Fibroblast of skin of abdomen (primary cell): ENCODE measurements at places on chromosomes 6 and 20.

GRCh38 chr6:84775751-84776150 lies 11.4 kb upstream of the TBX18 start:
- no peak for DNase-seq

DNA sequence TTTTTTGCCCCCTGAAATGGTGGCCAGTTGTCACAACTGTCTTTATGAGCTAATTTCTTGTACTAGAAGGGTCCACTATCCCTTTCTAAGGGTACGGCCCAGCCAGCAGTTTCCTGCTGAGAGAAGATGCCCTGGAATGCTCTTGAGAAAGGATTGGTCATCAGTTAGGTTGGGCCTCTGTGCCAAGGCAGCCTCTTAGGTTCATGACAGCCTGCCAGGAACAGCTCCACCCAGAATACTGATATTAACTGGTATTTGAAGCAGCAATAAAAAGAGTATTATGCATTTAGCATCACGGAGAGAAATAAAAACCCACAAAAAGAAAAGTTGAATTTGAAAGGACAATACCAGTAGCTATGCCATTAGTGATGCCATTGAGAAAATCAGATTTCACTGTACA lies 9.0 kb upstream of the HINT3 start:
- no peak for DNase-seq

- no peak for DNase-seq
Observed at GRCh38 chr20:288956-289692, 1.4 kb downstream of the C20orf96 start.

DNA sequence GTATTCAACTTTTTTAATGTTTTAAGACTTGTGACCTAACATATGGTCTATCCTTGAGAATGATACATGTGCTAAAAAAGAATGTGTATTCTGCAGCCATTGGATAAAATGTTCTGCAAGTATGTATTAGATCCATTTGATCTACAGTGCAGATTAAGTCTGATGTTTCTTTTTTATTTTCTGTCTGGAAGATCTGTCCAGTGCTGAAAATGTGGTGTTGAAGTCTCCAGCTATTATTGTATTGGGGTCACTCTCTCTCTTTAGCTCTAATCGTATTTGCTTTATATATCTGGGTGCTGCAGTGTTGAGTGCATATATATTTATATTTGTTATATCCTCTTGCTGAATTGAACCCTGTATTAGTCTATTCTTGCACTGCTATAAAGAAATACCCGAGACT lies 44.2 kb upstream of the TRIM39 start:
- no peak for DNase-seq

DNA sequence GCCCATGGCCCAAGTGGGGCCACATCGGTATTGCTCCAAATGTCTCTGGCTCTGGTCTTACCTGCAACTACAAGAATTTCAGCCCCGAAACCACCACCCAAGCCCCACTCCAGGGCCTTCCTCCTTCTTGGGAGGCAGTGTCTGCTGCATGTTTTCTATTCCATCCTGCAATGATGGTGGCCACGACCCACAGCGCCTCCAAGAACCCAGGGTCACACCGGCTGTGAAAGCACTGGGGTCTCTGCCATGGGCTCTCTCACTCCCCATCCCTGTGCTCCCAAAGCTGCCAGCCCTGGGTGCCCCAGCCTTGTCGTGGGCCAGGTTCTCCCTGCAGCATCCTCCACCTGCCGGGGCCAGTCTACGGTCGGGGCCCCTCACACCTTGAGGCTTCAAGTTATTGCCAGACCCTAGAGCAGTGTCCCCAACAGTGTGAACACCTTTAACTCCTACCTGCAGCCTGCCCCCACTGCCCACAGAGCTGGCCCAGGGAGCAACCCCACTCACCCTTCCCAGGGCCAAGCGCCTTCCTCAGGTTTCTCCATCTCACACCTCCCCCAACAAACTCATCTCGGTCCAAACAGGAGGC lies 115.4 kb downstream of the JPH2 start:
- no peak for DNase-seq

DNA sequence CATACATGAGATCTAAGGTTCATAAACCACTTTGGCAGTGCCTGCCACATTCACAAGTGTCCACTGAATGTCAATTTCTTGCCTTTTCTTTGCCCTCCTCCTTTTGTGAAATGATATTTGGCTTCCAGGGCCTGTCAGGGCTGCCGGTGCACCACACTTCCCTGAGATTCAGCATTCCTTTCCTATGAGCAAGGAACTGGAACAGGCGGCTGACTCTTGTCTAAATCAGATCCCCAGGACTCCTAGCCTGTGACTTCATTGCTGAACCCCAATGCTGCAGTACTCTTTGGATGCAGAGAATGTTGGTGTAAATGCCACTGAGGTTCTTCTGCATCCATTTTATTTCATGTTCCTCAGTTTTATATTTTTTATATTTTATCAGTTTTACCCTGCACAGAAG lies 172.2 kb downstream of the ARID1B start:
- DNase-seq = peak; percentile 78

DNA sequence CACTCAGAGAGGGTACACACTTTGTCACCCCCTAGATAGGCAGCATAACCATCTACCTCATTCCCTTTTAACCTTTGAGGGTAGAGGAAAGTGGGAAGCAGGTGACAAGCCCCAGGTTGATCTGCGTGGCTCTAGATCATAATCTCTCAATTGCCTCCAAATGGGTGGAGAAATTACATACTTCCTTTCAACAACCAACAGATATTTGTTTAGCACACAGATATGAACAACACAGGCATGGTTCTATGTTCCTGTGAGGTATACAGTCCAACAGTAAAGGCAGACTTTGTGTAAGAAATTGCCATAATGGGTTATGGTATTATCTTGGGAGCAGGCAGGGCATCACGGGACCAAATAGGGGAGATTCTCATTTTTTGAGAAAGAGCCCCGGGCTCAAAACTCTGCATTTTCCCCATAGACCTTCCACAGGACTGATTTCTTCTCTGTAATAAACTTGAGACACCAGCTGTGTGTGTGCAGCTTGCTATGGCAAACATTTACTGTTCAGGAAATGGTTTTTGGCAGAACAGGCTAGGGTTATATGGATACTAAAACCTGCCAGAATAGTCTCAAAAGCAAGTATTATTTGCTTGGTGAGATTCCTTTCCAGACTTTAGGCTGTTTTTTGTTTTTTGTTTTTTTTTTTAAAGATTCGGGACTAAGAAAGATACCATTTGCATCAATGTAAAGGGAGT lies 126.2 kb downstream of the CD164 start:
- no peak for DNase-seq
